ENCODE measurements at places on chromosomes 7 and 10.

- no peak for DNase-seq
Observed at GRCh38 chr7:41887416-41887815, 184.5 kb upstream of the INHBA start.

DNA sequence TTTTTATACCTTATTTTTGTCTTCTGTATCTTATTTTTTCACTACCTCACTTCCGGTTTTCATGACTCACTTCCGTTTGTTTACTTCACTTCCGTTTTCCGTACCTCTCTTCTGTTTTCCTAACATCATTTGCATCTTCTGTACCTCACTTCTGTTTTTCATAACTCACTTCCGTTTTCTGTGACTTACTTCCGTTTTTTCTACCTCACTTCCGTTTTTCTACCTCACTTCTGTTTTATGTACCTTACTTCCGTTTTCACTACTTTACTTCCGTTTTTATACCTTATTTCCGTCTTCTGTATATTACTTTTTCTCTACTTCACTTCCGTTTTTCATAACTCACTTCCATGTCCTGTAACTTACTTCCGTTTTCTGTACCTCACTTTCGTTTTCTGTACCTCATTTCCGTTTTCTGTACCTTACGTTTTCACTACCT, 492.5 kb upstream of the AKR1E2 start:
- no peak for DNase-seq

DNA sequence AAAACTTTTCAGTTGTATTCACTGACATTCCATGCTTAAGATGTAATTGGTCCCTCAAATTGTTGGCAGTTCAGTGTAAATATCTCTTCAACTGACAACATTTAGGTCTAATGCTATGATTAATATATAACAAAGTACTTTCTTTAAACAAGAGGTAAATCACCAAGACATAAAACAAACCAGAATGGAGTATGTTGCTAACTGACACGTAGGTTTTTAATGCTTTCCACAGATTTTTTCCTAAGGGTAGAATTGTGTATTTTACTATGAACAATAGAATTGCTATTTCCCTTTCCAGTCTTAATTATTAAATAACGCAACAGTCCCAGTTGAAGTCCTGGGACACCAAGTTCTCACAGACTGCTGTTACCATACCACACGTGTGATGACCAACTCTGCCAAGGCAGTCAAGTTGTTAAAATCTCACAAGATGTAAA, 4.1 kb downstream of the JCAD start:
- DNase-seq: no peak

DNA sequence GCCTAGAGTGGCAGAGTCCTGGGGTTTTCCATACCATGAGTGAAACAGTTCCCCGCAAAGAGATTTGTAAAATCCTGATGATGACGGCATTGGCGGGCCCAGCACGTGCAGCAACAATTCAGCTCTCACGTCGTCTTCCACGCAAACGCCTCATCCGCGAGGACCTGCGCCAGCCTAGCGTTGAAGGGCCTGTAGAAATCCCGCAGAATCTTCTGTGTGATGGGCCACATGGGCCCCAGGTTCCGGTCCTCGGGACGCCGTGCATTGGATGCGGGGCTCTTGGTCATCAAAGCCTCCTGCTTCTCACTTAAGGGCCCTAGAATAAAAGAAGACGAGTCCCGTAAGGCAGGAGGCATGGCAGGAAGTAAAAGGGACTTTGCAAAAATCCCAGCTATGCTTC, 83.4 kb downstream of the CHST15 start:
- no peak for DNase-seq

DNA sequence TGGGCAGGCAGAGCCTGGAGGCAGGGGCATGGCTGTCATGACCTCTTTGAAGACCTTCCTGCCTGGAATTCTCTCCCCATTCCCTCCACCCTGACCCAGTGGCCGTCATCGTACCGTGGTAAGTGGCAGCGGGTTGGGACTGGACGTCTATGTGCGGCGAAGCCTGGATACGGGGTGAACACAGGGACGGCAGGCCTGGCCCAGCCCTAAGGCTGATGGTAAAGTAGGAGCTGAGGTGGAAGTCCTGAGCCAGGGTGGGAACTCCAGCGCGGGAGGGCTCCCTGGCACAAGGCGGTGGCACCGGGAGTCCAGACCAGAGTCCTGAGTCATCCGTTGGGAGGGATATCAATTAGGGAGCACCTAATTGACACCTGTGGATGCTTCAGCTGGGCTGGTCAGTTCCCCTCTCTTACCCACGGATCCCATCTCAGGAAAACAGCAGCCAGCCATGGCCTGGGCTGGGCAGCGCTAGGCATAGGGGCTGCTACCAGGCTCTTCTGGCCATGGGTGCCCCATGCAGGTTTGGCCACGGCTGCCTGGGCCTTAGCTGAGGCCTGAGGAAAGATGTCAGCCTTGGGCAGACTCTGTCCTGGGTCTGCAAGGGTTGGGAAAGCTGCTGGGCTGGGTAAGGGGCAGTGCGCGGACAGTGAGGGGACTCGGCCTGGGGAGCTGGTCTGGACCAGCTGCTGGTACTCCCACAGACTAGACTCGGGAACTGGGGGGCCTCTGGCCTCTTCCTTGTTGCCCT, 3.3 kb downstream of the PPIF start:
- no peak for DNase-seq

DNA sequence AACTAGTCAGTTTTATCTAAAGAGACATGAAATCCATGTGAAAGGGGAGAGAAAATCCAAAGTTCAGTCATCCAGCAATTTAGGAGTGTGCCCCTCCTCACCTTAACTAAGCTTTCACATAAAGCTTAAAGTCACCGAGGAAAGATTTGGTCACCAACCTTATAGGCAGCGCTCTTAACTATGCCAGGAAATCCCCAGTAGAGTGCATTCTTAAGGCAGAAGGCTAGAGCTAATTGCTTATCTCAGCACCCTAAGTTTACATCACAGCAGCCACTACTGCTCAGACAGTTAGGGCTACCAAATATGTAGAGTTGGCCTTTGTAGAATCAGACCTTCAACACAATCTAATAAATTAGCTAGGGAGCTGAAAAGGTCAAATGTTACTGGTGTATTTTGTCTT, 47.9 kb downstream of the MTPN start:
- no peak for DNase-seq

GRCh38 chr10:80497187-80498077, 40.3 kb upstream of the SH2D4B start:
- no peak for DNase-seq

DNA sequence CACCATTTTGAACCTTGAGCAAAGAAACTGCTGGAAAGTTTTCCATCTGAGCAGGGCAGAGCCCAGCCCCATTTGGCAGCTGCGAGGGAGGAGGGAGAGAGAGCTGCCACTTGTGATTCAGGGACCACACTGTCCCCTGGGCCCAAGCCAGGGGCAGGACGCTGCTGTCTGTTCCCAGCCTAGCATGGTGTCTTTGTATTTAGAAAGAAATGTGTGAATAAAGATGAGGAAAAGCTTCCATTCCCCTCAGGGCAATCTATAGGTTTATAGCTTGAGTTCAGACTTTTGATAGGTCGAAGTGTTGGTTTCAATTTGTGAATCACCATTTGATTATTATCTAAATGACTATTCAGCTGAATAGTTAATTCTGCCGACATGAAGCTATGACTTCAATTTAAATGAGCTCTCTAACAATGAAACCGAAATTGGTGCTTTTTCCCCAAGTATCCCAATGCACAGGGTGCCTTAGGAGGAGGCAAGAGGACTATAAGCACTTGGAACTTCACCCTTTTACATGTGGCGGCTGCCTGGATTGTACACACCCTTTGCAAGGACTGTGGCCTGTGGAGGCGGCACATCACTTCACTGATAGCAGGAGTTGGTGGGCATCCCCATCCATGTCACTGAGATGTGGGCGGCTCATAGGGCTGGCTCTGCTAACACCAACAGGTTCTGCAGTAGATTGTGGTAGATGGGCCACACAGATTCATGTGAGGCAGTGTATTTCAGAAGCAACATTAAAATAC, 223.5 kb downstream of the CCDC3 start:
- DNase-seq: no peak

DNA sequence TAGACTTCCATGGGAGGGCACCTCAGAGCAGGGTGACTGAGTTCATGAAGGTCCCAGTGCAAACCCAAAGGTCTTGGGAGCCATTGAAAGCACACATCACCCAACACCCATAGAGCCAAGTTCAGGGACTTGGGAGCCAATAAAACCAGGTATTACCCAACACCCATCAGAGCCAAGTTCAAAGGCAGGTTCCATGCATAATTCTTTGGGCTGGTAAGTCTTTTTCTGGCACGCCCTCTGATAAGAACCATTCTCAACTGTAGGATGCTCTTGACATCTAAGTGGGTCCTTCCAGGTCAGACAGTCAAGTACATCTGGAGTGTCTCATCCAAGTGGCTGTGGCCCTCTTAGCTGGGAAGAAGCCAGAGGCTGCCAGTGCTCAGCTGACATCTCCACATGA, 63.2 kb downstream of the EBF3 start:
- no peak for DNase-seq

- DNase-seq: no peak
Observed at GRCh38 chr7:34011696-34012095, 106.4 kb downstream of the BMPER start.

- DNase-seq: no peak
Observed at GRCh38 chr7:4794591-4795350, 19.3 kb downstream of the AP5Z1 start.

- DNase-seq: no peak
Observed at GRCh38 chr10:64096941-64097340, 575.7 kb downstream of the REEP3 start.

DNA sequence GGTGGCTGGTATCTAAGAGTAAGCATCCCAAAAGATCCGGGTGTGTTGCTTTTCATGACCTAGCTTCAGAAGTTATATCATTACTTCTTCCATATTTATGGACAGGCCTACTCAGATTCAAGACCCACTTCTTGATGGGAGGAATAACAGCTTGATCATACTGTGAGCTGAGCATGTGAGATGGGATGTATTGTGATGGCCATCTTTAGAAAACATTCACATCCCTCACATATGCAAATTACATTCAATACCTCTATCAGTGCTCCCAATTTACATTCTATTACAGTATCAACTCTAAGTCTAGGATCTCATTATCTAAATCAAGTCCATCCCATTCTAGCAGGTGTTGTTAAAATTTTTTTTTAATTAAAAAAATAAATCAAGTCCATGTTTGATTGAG, 99.8 kb upstream of the OIT3 start:
- DNase-seq: no peak

- DNase-seq: no peak
Observed at GRCh38 chr10:103638948-103639347, 145.4 kb downstream of the NEURL1 start.

DNA sequence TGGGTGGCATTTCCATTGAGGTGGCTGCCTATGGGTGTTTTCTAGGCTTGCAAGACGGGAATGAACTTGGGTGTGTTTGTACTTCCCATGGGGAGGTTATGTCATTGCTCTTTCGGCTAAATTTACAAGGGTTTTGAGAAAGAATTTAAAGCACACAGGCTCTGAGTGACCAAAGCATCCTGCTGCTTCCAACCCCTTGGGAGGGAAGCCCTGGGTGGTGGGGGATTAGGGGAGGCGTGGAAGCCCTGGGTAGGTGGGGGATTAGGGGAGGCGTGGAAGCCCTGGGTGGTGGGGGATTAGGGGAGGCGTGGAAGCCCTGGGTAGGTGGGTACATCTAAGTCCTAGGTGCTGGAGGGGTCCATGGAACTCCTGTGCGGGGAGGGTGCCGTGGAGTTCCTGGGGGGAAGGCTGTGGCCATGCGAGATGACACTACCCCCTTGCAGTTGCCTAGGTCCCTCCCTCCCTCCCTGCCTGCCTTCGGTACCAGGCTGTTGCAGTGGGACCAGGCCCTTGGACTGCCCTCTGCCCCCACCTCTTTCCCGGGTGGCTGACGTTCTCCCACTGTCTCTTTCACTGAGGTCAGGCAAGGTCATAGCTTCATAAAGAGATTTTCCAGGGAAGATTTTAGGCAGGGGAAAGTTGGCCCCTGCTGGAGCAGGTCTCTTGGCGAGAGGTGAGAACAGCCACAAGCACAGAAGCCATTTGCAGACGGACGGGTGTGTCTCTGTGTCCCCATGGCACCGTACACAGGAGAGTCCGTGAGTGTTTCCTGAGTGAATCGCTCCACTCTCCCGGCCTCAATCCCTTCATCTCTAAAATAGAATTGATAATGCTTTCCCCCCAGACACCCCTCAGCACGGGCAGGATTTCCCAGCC, 19.5 kb downstream of the PRF1 start:
- peak; percentile 17 for DNase-seq

DNA sequence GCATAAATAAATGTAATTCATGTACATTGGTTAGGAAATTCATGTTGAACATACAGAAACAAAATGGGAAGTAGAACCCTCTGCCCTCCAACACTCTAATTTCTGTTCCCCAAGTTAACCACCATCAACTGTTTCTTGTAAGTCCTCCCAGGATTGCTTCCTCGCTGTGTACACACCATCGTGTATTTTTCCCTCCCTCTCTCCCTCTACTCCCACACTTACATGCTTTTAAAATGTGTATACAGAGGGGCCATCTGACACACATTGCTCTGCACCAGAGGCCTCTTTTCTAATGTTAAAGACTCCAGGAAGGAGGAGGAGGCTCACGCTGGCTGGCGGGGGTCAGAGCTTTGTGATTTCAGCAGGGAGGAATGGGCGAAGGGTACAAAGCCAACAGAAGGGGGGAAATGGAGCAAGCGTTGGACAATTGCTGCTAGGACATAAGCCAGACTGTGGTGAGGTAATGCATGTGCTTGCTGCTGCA, 1.9 kb upstream of the EPHA1 start:
- no peak for DNase-seq

DNA sequence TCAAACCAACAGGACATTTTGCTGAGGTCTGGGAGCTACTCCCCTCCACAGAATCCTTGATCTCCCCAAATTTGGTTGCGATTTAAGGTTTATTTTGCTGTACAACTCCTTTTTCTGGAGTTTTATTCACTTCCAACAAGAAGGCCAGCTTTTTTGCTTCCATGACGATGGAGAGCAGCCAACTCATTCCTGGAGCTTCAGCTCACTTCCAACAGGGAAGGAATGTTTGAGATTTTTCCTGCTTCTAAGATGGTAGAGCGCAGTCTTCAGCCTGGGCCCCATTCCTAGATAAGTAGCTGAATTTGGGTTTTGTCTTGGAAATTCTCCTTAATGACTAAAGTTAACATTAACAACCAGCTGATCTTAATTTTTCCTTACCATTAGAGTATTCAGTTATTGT, 30.9 kb upstream of the CREB3L2 start:
- DNase-seq: no peak

DNA sequence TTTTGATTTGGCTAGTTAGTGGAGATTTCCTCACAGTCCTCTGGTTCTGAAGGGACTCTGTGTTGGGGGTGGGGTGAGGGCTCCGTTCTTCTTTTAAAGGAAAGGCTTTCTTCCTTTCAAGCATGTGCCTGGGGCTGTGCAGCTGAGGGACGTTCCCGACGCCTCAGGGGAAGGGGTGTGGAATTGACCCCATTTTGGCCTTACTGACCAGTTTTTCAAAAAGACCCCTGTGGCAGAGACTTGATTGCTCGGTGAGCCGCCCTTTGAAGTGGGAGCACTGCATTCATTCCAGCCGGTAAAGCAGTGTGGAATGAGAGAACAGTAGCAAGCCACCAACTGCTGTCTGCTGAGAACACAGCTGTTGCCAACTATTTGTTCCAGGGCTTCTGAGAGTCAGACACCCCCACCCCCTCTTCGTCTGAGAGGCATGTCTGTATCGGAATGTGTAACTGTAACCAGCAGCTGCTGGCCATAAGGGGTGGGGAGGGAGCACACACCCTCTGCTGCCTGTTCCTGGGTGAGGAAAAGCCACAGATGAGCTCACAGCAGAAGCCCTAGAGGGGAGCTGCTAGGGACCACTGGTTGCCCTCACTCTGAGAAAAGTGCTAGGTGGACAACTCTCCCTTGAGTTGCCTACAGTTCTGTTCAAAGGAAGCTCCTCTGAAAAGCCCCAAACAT, 33.2 kb downstream of the WBP1L start:
- DNase-seq: no peak
